ENCODE measurements at places on chromosomes 13 and 19.

GRCh38 chr13:51269039-51269438, 46.8 kb downstream of the FAM124A start:
- no peak for DNase-seq

- no peak for DNase-seq
These were observed 178.7 kb upstream of the PCDH9 start for GRCh38 chr13:67408798-67409197.

DNA sequence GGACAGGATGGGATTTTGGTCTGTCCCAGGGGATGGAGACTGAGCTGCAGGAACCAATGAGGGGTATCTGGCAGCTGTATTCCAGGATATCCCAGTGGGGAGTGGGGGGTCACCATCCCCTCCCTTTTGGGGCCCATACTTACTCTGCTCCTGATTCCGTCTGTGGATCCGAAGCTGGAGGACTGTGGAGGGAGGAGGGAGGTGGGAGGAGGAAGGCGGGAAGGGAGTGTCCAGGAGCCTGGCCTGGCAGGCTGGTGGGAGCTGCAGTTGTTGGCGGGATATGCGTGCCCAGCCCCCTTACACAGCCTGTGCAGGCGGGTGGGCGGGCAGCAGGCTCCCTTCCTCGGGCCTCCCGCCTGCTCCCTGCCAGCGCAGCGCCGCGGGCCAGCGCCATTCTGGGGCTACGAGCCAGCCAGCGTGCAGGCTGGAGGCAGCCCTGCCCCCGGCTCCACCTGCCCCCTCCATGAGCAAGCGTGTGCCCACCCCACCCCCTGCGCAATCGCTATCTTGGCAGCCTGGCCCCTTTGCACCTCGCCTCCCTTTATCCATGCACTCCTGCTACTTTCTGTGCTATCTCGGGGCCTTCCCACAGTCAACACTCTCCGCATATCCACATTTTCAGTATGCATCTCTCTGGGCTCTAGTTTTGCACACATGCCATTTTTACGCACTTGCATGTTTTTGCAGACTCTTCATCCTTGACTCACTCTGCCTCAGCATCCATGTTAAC, 2.8 kb downstream of the MAMSTR start:
- no peak for DNase-seq

GRCh38 chr13:110199046-110199831, 107.7 kb downstream of the COL4A1 start:
- DNase-seq = no peak

DNA sequence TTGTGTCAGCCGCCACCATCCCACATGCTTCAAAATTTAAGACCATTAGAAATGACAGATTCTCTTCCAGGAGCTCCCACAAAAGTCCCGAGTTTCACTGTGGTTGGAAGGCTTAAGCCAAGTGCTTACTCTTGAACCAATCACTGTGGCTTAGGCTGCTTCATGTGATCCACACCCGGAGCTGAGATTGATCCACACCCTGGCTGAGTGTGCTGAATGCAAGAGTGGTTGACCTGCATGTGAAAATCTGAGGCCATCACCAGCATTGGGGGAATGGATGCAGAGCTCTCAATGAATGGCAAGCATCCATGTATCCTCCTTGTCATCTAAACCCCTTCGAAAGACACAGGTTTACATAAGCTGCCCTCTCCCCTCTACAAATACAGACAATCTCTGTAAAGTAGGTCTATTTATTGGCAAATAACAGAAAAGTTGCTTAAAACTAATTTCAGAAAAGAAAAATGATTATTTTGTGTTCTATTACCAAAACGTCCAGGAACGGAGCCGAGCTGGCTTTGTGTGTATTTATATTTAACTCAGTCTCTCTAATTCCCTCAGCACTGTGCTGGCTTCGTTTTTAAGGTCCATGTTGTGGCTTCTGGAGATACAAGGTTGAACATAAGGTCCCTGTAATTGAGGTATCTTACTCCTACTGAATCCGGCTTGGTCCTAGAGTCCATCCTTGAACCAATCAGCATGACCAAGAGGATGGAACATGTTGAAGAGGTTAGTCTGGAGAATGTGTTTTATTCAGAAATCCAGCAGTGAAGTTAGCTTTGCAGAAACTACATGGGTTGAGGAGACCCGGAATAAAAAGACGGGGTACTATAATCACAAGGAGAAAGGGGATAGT, 332.4 kb downstream of the LIG4 start:
- no peak for DNase-seq

GRCh38 chr19:43778651-43779050, 2.1 kb downstream of the KCNN4 start:
- no peak for DNase-seq

DNA sequence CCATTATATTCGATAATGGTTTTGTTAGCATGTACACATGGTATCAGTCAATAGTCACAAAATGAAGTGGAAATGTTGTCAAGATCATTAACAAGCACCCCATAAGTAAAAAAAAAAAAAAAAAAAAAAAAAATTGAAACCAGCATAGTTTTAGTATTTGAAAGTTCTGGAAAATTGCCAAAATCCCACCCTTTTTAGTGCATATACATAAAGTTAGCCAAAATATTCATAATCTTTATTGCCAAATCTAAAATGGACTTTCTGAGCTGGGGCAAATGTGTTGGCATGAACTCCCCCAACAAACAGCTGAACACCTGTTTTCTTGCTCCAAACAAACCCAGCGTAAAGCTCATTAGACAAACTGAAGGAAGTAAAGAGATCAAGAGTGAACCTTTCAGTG, 73.9 kb downstream of the MZT1 start:
- DNase-seq = no peak

GRCh38 chr19:48510421-48511268, 990 bp downstream of the LMTK3 start:
- peak; percentile 54 for DNase-seq

DNA sequence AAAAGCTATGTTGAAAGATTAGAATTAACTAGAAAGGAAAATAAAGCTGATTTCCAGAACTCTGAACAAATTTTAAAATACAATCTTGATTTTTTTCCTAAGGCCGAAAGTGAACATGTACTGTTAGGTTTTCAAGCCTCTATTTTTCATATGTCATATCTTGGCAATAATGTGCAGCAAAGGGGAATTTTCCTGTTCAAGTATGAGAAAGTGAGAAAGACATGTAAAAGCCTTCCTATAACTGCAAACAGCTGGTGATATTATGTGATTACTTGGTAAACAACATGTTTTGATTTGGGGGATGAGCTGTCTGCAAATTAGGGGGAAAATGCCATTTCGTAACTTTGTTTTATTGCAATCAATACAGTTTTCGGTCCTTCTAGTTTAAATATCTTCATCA, 4.0 kb upstream of the KLF12 start:
- DNase-seq = no peak

- no peak for DNase-seq
These were observed 3.3 kb downstream of the GRIN2D start for GRCh38 chr19:48396824-48397176.

DNA sequence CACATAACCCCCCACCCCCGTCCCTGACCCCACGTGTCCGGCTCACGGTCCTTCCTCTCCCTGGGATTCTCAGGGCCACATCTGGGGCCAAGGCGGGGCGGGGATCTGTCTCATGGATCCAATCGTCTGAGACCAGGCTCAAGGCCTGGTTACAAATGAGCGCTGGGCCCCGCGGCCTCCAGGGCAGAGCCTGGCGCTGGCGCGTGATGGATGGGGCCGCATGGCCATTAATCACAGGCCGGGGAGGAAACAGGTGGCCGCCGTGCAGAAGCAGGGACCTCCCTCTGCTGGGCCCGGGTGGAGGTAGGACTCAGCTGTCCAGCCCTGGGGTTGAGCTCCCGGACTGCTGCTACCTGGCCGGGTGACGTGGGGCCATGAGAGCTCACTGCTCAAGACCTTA, 5.8 kb upstream of the TLE5 start:
- DNase-seq = no peak

GRCh38 chr19:48687776-48688175, 8.0 kb upstream of the FUT2 start:
- no peak for DNase-seq

DNA sequence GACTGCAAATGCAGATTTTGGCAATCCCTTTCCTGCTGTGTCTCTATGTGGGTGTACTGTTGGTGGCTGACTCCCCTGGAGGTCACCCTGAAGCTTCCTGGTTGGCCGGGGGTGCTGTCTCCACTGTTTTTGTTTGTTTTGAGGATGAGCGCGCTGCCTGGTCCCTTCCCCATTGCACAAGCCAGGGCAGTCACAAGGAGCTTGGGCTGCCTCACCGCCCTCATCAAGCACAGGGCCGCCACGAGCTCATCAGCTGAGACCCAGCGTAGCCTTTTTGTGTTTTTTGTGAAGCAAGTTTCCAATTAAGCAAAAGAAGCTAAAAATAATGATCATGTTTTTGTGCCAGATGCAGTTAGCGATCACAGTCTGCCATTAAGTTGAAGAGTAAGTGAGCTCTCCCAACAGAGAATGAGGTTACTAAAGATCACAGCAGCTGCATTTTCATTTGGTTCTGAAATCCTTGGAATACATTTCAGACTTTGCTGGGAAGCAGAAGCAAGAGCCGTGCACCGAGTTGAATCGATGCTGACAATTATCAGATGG, 57.8 kb downstream of the GGACT start:
- peak; percentile 51 for DNase-seq

GRCh38 chr13:108227651-108228272, 9.6 kb downstream of the ABHD13 start:
- DNase-seq = peak; percentile 78

- DNase-seq = no peak
These were observed at the start of gene TEAD2 for GRCh38 chr19:49362048-49362928. Gene TEAD2 (minus strand): TSS chr19:49362416. CDS start chr19:49360075, 2,341 bp downstream.

GRCh38 chr13:80341756-80342370, 937 bp upstream of the SPRY2 start:
- no peak for DNase-seq

DNA sequence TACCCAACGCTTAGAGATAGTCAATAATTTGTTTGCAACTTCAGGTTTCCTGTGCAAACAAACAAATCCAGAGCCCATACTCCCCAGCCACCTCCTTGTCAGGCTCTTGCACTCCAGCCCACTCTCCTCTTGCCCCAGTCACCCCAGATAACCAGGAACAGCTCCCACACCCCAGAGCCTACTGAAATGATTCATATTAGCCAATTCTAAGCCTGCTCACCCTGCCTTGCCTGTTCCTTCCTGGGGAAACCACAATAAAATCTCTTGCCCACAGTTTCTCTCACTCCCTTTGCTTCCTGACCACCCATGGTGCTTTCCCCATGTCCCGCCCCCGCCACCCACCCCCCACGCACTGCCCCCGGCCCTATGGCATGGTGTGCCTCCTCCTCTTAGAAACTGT, 3.8 kb upstream of the ACTL9 start:
- DNase-seq = peak; percentile 55

DNA sequence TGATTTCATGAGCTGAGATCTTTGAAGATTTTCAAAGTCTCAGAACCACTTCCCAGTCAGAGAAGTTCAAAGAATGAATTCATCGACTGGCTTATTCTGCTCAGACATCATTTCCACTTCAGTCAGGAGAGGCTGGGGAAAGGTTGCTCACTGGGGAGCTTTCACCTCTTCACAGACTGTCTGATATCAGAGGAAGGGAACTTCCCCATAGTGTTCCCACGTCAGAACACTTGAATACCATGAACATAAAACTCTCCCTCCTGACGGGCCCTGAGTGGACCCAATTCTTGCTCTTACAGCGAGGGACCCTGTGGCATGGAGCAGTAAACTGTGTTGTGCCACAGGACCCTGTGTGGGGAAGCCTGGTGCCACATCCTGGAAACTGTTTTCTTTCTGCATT, 492.6 kb downstream of the COG6 start:
- DNase-seq = peak; percentile 21

DNA sequence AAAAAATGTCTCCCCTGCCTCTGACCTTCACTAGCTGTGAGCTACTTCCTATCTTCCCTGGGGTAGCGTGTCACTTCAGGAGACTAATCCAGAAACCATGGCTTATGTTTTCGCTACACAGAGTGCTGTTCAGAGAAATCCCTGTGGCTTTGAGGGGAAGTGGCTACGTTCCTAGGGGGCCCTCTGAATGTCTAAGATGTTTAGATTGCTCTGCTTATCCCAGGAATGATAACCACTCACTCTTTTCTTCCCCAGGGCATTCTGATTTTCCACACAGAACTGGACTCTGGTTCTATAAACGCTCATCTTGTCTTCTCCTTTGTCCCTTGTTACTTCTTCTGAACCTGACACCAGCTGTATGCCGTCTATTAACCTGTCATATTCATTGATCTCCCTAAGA, 572.5 kb downstream of the OLFM4 start:
- no peak for DNase-seq

GRCh38 chr19:54298357-54299125, 14.4 kb downstream of the LILRA5 start:
- DNase-seq = peak; percentile 69

GRCh38 chr19:49468746-49469447, 5.1 kb upstream of the FLT3LG start:
- no peak for DNase-seq

- no peak for DNase-seq
These were observed 14.0 kb downstream of the CD70 start for GRCh38 chr19:6576869-6577475.

- DNase-seq = no peak
These were observed 71.6 kb downstream of the PCCA start for GRCh38 chr13:100160450-100160849.

GRCh38 chr13:75657111-75657510, 21.0 kb downstream of the LMO7 start:
- DNase-seq = no peak

DNA sequence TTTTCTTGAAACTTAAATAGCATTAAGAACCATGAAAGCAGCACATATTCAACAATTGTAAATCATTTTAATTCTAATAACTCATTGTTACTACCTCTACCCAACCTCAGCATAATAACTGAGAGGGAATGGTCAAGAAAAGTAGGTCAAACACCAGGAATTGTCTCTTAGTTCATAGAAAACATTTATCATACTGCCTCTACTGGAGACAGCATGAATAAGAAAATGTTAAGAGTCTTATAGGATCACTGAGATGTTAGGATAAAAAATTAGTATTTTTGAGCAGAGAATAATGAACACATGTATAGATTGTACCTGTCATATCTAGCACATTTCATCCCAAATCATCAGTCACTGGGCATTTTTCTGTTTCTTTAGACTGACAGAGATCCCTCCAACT, 515.3 kb downstream of the PCDH9 start:
- DNase-seq = no peak

- no peak for DNase-seq
These were observed 261.4 kb upstream of the RXFP2 start for GRCh38 chr13:31477961-31478360.

- no peak for DNase-seq
These were observed 12.5 kb upstream of the MAP3K10 start for GRCh38 chr19:40178756-40179155.

GRCh38 chr19:48638831-48639381, 1.7 kb upstream of the DBP start:
- DNase-seq = no peak

Data from suppressor macrophage treated with lipopolysaccharide for 4 hours (primary cell).